ENCODE measurements at places on chromosomes 16 and 17. TPM values are rescaled to one million over a fixed set of nuclear protein-coding genes. Genes with fewer than 3 reads are reported as not detected.

DNA sequence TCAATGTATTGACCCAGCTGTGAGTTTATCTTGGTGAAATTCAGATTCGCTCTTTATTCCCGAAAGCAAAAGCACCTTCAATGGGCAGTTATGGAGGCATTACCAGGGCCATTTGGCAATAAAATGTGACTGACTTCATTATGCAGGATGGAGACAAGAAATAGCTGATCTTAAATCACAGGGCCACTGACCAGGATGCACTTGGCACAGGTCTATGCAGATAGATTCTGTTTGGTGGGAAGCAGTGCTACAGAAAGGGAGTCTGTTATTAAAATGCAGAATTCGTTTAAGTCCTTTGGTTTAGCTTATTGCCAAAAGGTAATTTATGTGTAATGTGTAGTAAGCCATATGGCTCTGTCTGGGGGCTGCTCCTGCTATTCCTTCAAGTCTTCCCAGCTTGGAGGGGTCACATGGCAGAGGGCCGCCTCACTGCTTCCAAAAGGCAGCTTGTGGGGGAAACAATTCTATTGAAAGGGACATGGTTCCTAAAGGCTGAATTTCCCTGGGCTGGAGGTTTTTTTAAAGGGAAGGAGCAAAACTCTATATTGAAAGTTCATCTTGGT is 239.8 kb downstream of the HS3ST4 start:
- H3K27ac ChIP-seq, result no peak overlapping the region
- H3K36me3 ChIP-seq, result no peaks in the 10 kb centered on the region
- H3K4me3 ChIP-seq, result no peak overlapping the region
- H3K4me1 ChIP-seq, result no peaks in the 10 kb centered on the region
- DNase-seq, result no peak

GRCh38 chr17:20155258-20156195 is 146.4 kb downstream of the SPECC1 start:
- H3K36me3 ChIP-seq, result no peaks in the 10 kb centered on the region
- H3K4me1 ChIP-seq, result peaks cover 6% of the 10 kb centered on the region
- peak; percentile 99 for DNase-seq
- H3K27ac ChIP-seq, result no peak overlapping the region
- no peak overlapping the region for H3K4me3 ChIP-seq
- H3K27me3 ChIP-seq, result no peaks in the 10 kb centered on the region

DNA sequence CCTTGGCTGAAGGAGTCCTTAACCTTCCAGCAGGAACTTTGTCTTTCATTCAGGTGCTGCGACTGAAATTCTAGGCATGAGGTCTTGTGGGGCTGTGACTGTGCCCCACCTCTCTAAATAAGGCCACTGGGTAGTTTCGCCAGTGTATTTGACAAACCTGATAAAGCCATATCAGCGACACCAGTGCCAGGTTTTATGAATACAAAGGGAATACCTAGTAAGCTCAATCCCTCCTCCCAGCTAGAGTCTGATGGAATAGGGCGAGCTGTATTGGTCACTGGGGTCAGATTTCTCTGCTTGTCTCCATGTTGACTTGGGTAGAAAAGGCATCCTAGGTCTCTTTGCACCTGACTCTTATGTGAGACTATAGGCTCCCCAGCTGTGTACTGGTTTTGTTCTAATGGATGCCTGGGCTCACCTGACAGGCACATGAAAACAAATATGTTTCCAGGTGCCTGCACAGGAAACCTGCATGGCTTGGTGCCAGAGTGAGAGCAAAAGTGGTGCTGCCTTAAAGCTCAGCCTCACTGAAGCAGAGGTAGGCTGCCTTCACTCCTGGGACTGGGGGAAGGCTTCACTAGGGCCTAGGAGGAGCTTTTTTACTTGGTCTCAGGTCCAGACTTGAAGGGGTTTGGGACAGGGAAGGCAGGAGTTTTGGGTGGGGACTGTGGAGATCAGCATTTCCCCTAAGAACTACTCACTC is 8.3 kb downstream of the SLC7A6 start:
- H3K4me3 ChIP-seq, result peak overlapping the region; percentile 46
- peak overlapping the region; percentile 69 for H3K27ac ChIP-seq
- peaks cover 63% of the 10 kb centered on the region for H3K4me1 ChIP-seq
- no peaks in the 10 kb centered on the region for H3K27me3 ChIP-seq

GRCh38 chr16:12210258-12210880 is 233.8 kb downstream of the SNX29 start:
- H3K4me1 ChIP-seq, result no peaks in the 10 kb centered on the region
- no peak for DNase-seq
- H3K27me3 ChIP-seq, result no peaks in the 10 kb centered on the region
- peaks cover 78% of the 10 kb centered on the region for H3K36me3 ChIP-seq

DNA sequence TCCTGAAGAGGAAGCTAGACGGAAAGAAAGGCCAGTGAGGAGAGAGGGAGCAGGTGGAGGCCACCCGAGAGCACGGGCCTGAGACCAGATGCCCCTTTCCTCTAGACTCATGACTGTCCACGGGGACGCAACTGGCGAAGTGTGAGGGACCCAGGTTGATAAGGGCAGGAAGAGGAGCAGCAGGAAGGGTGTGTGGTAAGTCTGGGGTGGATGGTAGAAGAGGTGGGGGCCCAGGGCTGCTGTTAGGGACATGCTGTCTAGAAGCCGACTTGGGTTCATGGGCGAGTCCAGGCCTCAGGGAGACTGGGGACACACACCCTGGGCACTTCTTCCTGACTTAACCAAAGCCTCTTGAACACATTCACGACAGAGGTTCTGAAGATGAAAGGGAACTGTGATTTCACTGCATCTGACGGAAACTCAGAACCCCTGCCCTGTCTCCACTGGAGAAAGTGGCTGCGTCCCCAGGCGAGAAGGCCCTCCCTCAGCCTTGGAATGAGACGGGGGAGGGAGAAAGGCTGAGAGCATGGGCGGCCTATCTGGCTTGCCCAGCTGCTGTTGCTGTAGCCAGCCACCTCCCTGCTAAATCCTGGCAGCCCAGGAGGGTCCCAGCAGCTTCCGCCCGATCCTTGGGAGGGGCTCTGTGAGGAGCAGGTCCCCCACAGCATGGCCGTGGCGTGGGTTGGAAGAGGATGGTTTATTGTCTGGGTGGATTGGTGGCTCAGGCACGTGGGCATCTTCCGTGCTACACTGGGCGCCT is 6.0 kb downstream of the HIC1 start:
- no peak for DNase-seq
- H3K27me3 ChIP-seq, result no peaks in the 10 kb centered on the region
- no peak overlapping the region for H3K4me3 ChIP-seq
- peaks cover 29% of the 10 kb centered on the region for H3K36me3 ChIP-seq

DNA sequence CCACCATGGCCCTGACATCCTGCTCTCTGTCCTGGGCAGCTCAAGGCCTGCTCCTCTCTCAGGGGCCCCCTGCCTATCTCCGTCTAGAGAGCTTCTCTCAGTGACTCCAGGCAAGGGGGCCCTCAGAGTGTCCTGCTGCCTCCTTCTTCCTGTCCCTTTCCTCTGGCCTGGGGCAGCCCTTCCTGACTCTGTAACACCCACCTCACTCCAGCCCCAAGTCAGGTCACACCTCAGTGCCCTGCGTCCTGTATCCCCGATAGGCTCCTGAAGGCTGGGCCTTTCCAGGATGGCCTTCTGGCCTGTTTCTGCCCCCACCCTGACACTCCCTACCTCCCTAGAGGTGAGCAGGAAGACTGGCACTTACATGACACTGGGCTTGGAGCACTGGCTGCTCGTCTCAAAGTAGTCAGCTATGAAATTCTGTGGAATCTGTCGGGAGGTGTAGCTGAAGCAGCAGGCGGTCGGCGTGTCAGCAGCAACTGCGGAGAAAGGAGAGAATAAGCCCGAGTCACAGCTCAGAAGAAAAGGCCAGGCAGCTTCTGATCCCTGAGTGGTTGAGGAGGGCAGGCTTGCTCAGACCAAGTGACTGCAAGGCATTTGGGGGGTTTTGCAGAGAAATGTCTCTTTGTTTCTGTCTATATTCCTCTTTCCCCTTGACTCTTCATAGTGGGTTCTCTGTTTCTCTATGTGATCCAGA is 976 bp downstream of the CCL3L1 start:
- H3K4me1 ChIP-seq, result peaks cover 42% of the 10 kb centered on the region
- no peaks in the 10 kb centered on the region for H3K27me3 ChIP-seq

DNA sequence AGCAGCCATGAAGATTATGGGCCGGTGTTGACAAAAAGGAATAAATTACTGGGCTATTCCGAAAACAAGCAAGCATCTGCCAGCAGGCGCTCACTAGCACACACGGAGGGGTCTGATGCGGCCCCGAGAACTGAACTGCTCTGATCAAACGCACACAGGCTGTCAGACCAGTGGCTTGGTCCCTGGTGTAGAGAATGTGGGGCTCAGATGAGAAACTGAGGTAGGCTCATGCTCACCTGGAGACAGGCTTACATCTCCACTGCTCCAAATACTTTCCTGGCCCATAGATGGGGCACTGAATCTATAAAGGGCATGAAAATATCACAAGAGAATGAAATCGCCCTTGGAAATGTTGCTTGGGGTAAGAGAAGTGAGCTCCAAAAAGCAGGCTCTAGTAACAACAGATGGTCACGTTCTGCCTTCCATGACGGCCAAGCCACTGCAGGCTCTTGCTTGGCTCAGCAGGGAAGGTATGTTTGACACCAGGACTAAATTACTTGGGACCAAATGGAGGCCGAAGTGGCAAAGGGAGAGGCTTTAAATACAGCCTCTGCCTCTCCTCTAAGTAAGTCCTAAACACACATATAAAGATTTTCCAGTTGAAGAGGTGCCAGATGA is 5.4 kb downstream of the ABR start:
- no peak overlapping the region for H3K4me3 ChIP-seq
- H3K27me3 ChIP-seq, result no peaks in the 10 kb centered on the region
- peaks cover 1% of the 10 kb centered on the region for H3K36me3 ChIP-seq
- no peak overlapping the region for H3K27ac ChIP-seq

ZBTB4 gene
- total RNA-seq, result 30.5 TPM

TPSG1 gene
- total RNA-seq, result not detected

GRCh38 chr17:60529806-60530205 is 3.8 kb upstream of the APPBP2 start:
- H3K4me3 ChIP-seq, result no peak overlapping the region
- no peak for DNase-seq

DNA sequence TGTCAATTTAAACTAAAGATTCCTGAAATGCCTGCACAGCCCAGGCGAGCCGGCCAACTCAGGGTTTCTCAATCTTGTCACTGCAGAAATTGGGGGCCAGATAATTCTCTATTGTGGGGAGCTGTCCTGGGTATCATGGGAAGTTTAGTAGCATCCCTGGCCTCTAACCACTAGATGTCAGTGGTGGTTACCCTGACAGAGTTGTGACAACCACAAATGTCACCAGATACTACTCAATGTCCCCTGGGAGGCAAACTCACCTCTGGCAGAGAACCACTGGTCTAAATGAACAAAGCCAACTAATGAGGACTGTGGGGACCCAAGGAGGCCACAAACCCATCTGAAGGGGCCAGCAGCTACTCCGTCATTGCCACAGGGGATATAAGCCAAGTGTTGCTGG is 90.9 kb downstream of the MYH11 start:
- peak; percentile 22 for DNase-seq
- no peaks in the 10 kb centered on the region for H3K36me3 ChIP-seq
- H3K27ac ChIP-seq, result no peak overlapping the region
- H3K4me3 ChIP-seq, result no peak overlapping the region

GRCh38 chr17:55463600-55463999 is 42.0 kb upstream of the MMD start:
- no peak for DNase-seq
- H3K27ac ChIP-seq, result peak overlapping the region; percentile 18
- peaks cover 23% of the 10 kb centered on the region for H3K27me3 ChIP-seq
- H3K4me1 ChIP-seq, result peaks cover 31% of the 10 kb centered on the region

GRCh38 chr17:1742371-1743087 is at the start of gene SERPINF2:
Gene SERPINF2 (plus strand): TSS chr17:1742871. CDS start chr17:1744996, 2,125 bp downstream.
- H3K27ac ChIP-seq, result no peak within 1 kb of the TSS
- peaks cover 7% of the 10 kb centered on the region for H3K36me3 ChIP-seq
- no peaks in the 10 kb centered on the region for H3K27me3 ChIP-seq
- no peak within 1 kb of the TSS for H3K4me3 ChIP-seq

PAQR4 gene
- total RNA-seq, result 2.7 TPM

DNA sequence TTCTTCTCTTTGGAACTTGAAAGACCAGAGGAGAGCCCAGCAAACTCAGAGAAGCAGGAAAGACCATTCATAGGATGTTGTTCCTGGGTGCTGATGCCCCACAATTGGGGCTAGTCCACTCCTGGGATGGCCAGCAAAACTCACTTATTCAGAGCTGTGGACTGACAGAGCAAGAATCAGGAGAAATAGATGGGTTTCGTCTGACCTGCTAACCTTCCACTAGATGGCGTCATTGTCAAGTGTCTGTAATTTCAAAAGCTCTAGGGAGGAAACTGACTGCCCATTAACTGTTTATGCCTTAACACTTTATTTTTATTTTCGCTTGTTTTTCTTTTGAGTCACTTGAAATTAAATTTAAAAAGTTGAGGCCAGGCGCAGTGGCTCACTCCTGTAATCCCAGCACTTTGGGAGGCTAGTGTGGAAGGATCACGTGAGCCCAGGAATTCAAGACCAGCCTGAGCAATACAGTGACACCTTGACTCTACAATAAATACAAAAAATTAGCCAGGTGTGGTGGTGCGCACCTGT is 28.7 kb upstream of the MILR1 start:
- H3K27ac ChIP-seq, result no peak overlapping the region
- no peaks in the 10 kb centered on the region for H3K27me3 ChIP-seq
- DNase-seq, result no peak
- H3K4me1 ChIP-seq, result peaks cover 4% of the 10 kb centered on the region
- H3K4me3 ChIP-seq, result no peak overlapping the region

WIPI1 gene
- total RNA-seq, result 11.2 TPM

DNA sequence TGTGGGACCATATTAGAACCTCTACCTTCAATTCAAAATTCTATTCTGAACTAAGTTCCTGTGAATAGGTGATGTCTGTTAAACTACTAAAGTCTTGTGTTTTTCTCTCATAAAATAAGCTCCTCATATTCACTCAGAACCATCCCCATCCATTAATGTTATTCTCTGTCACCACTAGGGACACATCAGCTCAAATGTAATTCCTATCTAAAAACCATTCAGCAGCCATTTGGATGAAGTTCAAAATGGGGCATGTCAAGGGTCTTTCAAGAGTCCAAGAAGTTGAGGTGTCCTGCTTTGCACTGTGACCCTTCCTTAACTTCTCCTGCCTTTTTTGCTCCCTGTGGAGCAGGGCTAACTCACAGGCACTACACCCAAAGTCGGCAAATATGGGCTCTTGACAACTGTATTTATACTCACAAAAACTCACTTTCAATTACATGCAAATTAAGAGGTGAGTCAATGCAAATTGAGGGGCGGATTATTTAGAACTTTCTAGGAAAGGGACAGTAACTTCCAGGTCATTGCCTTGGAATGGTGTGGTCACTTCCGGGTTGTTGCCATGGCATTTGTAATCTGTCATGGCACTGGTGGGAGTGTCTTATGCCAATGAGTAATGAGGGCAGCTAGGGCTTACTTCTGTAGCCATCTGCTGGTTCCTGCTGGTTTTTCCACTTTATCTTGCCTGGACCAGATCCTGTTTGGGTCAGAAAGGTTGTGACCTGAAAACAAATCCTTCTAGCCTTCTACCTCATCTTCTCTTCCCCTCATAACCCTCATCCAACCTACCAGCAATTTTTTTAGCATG is 128.2 kb upstream of the COX10 start:
- H3K27me3 ChIP-seq, result no peaks in the 10 kb centered on the region
- DNase-seq, result no peak
- H3K4me3 ChIP-seq, result no peak overlapping the region
- no peaks in the 10 kb centered on the region for H3K36me3 ChIP-seq

ABCA6 gene
- 3.3 TPM for total RNA-seq

Measured in activated B cell treated with CpG ODN at 0.5 μM for 24 hours (primary cell).